ENCODE measurements at places on chromosomes 6 and 20. TPM values are rescaled to one million over a fixed set of nuclear protein-coding genes. Genes with fewer than 3 reads are reported as not detected.

The HLA-DOB gene
- total RNA-seq = 0.19 TPM

The SCUBE3 gene
- 1.7 TPM for total RNA-seq

The NUS1 gene
- 21.2 TPM for total RNA-seq

The SLC25A27 gene
- total RNA-seq = 1.3 TPM

The MAD2L1BP gene
- 49.6 TPM for total RNA-seq

The ISM1 gene
- total RNA-seq = not detected

The ZNF334 gene
- under 0.01 TPM for total RNA-seq

The DPPA5 gene
- total RNA-seq = not detected

The AVP gene
- total RNA-seq = not detected

The ALDH5A1 gene
- 0.98 TPM for total RNA-seq

The RNF5 gene
- 52.3 TPM for total RNA-seq

The TMEM63B gene
- 38.6 TPM for total RNA-seq

The PRL gene
- not detected for total RNA-seq

The OXT gene
- total RNA-seq = not detected

The FAM83B gene
- not detected for total RNA-seq

The TFAP2D gene
- total RNA-seq = not detected

The SDC4 gene
- total RNA-seq = 36.8 TPM

The VPS52 gene
- 46.1 TPM for total RNA-seq

The PSORS1C2 gene
- total RNA-seq = not detected

The SLC2A10 gene
- 8.8 TPM for total RNA-seq

The CST7 gene
- not detected for total RNA-seq
